A673 (cell line): ENCODE measurements at places on chromosomes 6 and 20.

GRCh38 chr20:61567204-61567603 is 315.1 kb downstream of the CDH4 start:
- DNase-seq, result no peak

DNA sequence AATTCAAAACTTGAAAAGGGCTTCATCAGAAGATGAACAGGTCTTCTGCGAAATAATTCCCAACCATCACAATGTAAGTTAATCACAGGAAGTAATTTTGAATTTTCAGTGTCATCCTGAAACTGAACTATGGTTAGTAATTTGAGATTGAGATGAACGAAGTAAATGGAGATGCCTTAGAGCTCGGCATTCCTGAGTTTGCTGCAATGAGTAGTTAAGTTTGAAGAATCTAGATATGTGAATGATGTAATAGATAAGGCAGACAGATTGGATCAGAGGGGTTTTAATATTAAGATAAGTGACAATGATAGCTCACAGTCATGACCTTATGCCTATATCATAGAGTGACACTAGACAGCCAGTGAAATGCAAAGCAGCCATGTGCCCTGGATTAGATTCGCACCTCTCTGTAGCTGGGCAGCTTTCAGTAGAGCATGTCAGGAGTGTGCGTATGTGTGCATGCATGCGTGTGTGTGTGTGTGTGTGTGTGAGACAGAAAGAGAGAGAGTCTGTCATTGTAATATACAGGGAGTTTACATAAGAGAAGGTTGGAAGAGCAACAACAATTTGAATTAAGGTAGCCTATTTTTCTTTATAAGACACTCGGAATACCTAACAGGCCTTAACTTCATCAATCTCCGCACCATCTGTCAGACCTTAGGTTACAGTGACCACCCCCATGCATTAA is 233.0 kb downstream of the GMPR start:
- DNase-seq, result peak; percentile 32

DNA sequence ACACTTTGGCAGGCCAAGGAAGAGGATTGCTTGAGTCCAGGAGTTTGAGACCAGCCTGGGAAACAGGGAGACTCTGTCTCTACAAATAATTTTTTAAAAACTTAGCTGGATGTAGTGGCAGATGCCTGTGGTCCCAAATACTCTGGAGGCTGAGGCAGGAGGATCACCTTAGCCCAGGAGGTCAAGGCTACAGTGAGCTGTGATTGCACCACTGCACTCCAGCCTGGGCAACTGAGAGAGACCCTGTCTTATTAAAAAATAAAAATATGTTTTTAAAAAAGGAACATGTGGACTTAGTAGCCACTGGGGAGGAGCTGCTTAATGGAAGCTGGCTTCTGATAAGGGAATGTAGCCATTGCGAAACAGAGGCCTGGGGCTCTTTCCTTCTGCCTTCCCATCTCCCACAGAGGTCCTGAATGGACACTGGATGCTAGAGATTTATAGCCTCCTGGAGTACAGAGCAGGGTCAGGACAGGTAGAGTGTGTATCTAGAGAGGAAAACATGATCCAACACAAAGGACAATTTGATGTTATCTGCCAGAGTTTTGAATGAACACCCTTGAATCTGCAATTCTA is 21.7 kb upstream of the GMNN start:
- no peak for DNase-seq

GRCh38 chr6:44430326-44430725 is 42.8 kb downstream of the CDC5L start:
- DNase-seq, result no peak

- no peak for DNase-seq
These were observed 51.1 kb downstream of the KCTD20 start for GRCh38 chr6:36493859-36494258.
